ENCODE measurements at places on chromosomes 5 and 9.

DNA sequence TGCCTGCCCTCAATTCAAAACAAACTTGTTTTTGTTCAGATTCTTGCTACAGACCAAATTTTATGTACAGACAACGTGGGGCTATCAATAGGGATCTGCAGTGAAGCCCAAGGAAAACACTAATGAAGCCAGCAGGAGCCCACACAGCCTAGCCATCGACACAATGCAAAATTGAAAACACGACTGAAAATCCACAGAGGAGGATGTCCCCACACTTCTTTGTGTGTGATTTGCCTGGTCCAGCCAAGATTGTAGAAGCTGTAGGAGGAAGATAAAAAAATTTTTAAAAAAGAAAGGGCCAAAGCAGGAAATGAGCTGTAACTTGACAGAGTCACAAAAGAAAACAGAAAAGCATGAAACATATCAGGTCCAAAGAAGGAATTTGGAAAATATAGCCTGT is 34.8 kb downstream of the HTR4 start:
- no peak for DNase-seq

DNA sequence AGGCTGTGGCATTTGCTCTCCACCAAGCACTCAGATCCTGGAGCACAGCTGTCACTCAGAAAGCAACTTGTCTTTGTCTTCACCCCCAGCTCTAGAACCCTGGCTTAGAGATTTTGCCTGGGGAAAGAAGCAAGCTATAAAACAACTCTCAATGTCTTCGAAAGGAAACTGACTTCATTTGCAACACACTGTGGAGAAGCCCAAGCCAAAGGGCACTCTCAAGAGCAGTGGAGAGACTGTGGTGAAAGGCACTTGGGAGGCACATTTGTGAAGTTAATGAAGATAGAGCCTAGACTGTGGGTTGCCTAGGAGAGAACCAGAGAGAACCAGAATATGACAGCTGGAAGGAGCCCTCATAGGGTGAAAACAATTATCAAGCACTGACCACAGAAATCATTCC is 103.4 kb downstream of the CFAP95 start:
- no peak for DNase-seq

- DNase-seq: peak; percentile 51
These were observed 126.5 kb downstream of the MYO10 start for GRCh38 chr5:16809395-16810207.

GRCh38 chr9:4864234-4864661 is 71.5 kb downstream of the RCL1 start:
- no peak for DNase-seq

DNA sequence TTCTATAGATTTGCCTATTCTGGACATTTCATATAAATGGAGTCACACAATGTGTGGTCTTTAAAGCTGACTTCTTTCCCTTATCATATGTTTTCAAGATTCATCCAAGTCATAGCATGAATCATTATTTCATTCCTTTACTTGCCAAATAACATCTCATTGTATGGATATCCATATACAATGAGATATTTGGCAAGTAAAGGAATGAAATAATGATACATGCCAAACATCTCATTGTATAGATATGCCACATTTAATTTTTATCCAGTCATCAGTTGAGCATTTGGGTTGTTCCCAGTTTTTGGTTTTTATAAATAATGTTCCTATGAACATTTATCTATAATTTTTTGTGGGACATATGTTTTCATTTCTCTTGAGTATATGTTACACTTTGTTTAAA is 20.5 kb upstream of the OR2K2 start:
- peak; percentile 24 for DNase-seq

GRCh38 chr5:139649082-139649991 is 1.2 kb downstream of the CXXC5 start:
- DNase-seq: no peak

- no peak for DNase-seq
These were observed 2.0 kb upstream of the FAF2 start for GRCh38 chr5:176446028-176446665.

DNA sequence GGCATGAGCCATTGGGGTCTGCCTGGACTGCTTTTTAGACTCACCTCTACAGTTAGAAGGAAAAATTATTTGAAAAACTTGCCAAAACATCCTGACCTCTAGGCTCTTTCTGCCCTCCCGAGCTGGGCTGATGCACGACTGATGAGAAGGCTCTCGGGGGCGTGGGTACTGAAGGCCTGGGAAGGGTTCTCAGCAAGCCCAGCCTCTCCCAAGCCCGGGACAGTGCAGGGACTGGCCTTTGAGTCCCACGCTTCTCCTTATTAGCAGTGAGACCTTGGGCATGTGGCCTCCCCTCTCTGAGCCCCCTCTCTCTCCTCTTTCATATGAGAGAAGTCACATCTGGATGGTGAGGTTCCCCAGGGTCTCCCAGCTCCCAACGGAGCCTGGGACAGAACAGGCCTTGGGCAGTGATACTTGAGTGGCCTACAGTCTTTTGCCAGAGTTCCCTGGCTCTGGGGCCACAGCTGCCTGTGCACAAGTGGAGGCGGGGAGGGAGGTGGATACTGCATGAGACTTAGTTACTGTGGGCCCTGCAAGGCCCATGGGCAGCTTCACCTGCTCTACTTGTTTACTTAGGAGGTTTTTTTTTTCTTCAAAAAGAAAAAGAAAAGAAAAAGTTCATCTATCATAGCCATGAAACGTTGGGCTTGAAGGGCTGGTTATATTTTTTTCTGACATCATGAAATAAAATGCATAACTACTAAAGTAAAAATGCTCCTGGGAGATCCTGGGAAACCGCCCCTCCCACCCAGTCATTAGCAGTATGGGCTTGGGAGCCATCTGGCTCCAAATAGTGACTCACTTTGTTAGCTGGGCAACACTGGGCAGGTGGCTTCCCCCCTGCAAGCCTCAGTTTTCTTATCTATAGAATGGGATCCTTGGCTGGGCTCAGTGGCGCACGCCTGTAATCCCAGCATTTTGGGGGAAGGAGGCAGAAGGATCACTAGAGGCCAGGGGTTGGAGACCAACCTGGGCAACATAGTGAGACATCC is 139.4 kb downstream of the GAPVD1 start:
- no peak for DNase-seq

GRCh38 chr9:14021871-14022525 is 291.9 kb downstream of the NFIB start:
- DNase-seq: peak; percentile 69

DNA sequence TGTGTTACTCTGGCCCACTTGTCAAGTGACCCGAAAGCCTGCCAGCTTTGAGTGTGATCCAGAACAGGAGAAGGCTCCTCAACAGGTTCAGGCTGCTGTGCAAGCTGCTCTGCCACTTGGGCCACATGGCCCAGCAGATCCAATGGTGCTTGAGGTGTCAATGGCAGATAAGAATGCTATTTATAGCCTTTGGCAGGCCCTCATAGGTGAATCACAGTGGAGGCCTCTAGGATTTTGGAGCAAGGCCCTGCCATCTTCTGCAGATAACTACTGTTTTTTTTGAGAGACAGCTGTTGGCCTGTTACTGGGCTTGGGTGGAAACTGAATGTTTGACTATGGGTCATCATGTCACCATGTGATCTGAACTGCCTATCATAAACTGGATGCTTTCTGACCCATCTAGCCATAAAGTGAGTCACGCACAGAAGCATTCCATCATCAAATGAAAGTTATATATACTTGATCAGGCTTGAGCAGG is 180.8 kb downstream of the CARTPT start:
- DNase-seq: no peak

- DNase-seq: no peak
These were observed 196.6 kb upstream of the RAD23B start for GRCh38 chr9:107086460-107086859.

DNA sequence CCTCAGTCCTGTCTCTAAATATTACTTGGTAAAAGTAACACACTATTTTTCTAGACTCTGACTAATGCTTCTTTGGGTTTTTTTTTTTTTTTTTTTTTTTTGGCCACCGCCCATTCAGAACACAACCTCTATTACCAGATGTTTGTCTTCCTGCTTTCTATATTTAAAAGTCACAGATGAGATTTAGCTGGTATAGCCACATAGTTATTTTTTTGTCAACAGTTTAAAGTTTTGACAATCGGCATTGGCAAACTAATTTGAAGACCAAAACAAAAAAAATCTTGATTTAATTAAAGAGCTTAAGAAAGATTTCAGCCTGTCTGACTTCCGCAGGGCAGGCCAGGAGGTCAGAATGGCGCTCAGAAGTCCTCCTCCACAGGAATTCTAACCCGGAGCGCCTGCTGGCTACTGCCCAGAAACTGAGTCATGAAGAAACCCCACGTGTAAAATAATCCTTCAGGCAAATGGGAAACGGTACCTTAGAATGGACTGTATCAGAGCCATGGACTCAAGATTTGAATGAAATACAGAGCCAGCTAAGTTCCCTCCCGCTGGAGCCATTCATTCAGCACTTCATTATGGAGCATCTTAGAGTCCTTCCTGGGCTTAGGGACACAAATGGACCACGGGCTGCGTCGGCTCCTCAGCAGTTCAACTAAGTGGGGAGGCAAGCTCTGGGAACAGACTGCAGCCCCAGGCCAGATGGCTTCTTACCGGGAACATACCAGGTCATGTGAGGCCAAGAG is 55.6 kb downstream of the PTPDC1 start:
- peak; percentile 92 for DNase-seq

DNA sequence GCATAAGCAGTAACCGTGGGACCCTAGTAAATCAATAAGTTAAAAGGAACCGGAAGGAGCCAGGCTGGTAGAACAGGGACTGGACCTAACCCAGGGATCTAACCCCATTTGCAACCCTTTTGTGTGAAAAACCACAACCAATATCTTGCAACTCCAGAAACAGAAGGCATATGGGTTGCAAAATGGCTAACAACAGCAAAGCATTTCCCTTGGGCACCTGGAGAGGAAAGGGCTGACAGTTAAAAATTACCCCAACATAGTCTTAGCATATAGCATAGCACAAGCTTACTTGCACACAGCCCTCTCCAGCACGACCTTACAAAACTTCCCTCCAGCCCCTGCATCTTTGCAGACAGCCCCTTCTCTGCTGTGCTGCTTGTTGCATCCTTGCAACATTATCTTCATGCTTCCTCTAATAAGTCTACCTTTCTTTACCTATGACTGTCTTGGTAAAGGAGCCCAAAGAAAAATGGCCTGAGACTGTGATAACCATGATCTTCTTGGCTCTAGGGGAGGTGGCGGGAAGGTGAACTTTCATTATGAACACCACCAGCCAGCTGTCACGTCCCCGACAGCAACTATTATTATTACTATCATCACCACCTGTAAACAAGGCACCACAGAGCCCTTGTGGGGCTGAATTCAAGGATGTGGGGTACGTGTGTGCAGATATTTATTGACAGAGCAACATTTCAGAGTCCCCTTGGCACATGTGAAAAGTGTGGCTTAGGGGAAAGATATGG is 49.8 kb downstream of the PRRC1 start:
- DNase-seq: no peak

Measured in skeletal muscle cell (primary cell).